Activated CD4-positive, alpha-beta T cell treated with anti-CD3 and anti-CD28 coated beads, Interleukin-2, amount 50 U/mL, for 48 hours (primary cell): ENCODE measurements at places on chromosomes 5 and 9.

DNA sequence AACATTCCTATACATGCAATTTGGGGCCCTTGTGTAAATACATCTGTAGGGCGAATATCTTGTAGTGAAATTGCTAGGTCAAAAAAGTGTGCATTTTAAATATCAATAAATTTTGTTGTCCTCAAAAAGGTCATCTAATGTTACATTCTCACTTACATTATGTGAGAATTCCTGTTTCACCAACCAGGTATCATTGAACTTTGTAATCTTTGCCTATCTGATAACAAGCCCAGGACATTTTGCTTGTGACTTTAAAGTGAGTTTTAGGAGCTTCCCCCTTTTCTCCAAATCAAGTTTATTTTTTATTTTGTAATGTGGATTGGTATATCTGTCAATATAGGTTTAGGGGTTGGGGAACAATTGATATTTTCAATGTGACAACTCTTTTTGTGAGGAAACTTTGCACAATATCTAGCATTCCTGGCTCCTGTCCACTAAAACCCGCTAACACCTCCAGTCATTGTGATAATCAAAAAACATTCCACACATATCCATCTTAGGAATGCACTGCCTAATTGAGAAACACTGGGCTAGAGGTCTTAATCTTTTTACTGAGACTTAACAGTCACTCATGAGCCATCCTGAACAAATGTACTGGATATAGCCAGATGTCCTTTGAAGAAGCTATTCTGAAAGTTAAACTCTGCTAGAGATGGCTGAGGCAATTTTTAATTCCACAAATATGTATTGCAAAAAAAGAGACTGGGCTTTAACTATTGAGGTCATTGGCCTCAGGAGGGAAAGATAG, 72.5 kb upstream of the SLC1A1 start:
- no peak for DNase-seq

- peak; percentile 45 for DNase-seq
Measured at GRCh38 chr5:112419986-112420864, 1.1 kb upstream of the EPB41L4A start.

DNA sequence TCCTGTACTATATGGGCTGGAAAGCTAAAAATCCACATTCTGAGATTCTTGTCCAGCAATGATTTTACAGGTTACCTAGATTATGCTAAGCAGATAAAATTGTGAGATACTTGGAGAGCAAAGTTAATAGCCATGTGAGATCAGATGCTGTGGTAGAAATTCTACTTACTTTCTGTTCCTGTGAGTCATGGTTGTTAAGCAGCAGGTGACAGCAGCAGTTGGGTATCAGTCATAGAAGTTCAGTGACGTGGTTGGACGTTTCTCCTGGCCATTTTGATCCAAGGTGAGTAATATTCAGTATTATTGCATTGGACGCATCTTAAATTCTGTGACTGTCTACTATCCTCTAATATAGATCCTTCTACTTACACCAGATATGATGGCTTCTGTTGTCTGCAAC, 524.5 kb downstream of the TMEM38B start:
- DNase-seq: no peak

GRCh38 chr5:67799732-67800234, 415.8 kb upstream of the PIK3R1 start:
- DNase-seq: no peak

- DNase-seq: no peak
Measured at GRCh38 chr9:91519520-91520277, 96.1 kb upstream of the NFIL3 start.

DNA sequence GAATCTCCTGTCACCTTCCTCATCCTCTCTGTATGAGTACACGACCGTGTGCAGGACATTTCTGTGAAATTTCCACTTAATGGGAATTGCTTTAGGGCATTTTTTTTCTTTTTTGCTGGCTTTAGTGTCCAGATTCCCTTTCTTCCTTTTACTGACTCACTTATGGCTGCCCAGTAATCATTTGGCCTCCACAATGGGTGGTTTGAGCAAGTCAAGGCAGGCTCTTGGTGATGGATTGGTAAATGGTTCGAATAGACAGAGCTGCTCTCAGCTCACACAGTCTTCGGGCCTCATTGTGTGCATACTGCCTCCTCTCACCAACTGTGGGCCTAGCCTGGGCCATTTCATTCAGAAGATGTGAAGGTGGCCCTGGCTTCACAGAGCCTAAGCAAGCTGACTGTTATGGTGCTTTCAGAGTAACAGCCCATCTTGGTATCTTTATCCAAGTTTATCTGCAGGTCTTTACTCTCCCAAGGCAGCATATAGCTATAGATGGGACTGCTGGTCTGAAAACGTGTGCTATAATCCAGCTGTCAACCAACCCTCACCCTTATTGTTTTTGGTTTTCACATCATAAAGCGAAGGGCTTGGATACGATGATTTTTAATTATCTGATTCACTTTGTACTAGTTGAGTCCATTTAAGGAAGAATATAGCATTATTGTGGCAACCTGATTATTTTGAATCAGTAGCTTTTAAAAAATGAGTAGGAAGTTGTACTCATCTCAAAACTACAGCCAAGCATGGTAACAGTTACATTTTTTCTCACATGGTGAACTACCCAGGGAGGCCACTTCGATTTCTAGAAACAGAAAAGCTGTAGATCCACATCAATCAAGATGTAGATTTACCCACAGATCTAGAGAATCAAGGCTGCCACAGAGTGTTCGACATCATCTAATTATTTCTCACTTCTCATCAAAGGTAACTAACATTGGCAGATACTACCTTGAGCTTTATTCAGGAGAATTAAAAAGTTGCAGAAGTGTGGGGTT, 50.4 kb upstream of the CKMT2 start:
- DNase-seq: no peak

- no peak for DNase-seq
Measured at GRCh38 chr9:105264380-105264779, 19.9 kb downstream of the SLC44A1 start.
